ENCODE measurements at places on chromosomes 2 and 18.

DNA sequence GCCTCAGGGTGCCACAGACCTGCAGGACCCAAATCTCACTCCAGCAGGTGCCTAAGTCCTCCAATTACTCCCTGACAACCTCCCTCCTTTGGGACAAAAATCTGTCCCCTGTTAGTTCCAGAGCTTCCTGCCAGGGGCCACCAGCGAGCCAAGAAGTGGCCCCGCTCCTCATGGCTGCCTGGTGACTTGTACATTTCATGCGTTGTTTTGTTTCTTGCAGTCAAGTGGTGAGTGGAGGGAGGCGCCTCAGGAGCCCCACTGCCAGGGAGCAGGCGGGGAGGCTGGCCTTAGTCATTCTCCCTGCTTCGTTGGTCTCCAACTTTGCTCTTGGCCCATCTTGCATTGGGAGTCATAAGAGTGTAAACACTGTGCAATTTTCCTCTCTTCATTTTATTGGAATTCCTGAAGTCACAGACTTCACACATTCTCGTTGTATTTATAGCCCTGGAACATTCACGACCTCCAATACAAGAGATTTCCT is 81.3 kb downstream of the KCNF1 start:
- no peak for DNase-seq

DNA sequence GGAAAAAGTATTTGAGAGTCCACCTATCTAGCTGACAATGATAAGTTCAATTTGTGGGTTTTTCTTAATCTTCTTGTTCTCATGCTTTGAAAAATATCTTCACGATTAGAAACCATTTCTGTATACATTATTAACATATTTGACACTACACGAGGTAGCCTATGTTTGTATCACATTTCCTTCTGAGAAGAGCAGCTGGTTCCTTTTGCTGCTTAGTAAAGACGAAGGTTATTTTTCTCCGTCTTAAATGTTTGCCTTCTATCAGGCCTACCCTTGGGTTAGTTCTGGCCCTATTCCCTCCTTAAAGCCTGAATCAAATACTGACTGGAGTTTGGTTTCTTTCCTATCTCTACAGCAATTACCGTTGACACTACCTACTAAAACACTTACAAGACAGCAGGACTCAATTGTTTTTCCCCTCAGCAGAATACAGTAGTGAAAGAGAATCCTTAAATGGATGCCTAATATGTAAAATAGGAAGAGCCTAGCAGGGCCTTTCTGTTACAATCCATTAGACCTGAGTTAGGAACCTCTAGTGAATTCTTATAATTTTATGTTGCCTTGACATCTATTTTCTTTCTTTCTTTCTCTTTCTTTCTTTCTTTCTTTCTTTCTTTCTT is 790.4 kb downstream of the EPHA4 start:
- no peak for DNase-seq

DNA sequence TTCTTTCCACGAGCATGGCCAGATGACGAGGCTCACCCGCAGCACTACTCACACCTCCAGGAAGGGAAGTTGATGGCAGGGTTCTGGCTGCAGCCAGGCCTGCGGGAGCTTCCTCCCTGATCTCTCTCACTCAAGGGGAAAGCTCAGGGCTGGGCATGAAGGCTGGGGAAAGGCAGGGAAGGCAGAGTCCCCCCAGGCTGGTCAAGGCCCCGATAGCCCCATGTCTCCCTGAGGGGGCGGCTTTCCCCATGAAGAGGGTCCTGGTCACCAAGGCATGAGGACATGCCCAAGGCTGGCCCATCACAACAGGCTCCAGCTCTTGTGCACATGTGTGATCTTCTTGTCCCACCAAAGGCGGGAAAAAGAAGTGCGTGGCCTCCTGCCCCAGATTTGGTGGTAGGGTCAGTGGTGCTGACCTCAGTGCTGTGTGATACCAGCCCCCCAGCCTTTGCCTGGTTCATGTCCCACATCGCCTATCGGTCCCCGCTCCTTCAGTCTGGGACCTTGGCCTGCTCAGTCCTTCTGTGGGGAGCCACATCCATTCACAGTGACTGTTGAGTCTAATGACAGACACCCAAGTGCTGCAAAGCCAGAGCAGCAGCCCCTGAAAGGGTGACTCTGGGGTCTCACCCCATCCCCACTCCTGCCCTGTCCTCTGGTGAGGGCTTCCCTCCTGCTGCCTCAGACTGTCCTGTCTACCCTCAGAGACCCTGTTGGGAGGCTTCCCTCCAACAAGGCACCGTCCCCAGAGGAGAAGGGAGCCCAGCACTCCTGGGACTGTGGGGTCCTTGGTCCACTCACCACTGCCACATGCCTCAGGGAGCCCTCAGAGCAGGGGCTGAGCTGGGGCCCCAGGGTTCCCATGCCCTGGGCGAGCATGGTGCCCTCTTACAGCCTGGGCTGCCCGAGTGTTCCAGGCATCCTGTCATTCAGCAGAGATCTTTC is 49.8 kb upstream of the ALPP start:
- DNase-seq, result no peak

GRCh38 chr2:36658277-36658748 is 38.2 kb upstream of the VIT start:
- DNase-seq, result no peak

DNA sequence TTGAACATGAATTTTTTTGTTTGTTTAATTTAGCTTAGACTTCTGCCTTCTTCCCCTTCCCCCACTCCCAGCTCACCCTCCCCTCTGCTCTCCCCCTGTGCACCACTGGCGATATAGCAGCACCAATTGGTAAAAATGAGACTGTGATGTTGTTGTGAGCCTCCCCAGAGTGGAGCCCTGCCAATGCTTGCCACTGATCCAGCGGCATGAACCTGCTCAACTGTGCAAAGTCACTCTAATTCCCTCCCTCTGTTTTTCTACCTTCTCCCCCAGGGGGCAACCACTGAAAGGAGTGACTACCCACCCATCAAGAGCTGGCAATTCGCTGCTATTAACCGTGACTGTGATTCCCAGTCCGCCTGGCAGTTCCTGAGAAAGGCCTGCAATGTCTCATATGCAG is 30.2 kb downstream of the KLHL14 start:
- no peak for DNase-seq

DNA sequence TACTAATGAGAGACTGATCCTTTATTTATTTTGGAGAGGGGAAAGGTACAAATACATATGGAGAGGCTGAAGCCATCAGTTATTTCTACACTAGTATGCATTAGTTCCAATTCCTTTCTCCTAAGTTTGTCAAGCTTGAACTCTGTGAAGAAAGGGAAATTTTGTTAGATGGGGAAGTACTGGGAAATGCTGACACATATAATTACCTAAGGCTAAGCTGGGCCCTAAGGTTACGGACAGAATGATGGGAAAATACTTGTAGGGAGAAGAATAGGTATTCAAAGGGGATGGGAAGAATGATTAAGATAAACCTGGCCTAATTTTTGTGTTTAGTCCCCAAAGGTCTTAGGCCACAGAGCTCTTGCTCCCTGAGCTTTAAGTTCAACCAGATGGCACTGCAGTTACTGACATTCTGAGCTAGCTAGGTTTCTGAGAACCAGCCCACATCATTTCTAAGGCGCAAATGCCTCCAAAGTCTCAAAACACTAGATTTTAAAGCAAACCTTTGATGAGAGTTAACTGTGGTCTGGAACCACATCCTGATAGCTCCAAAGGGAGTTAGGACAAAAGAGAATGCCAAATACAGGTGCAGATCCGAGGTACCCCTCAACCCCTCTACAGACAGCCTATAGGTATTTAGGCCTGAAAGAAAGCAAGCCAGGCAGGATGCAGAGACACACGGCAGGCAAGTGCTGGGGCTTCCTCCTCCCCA is 2.7 kb downstream of the TMEM163 start:
- no peak for DNase-seq

DNA sequence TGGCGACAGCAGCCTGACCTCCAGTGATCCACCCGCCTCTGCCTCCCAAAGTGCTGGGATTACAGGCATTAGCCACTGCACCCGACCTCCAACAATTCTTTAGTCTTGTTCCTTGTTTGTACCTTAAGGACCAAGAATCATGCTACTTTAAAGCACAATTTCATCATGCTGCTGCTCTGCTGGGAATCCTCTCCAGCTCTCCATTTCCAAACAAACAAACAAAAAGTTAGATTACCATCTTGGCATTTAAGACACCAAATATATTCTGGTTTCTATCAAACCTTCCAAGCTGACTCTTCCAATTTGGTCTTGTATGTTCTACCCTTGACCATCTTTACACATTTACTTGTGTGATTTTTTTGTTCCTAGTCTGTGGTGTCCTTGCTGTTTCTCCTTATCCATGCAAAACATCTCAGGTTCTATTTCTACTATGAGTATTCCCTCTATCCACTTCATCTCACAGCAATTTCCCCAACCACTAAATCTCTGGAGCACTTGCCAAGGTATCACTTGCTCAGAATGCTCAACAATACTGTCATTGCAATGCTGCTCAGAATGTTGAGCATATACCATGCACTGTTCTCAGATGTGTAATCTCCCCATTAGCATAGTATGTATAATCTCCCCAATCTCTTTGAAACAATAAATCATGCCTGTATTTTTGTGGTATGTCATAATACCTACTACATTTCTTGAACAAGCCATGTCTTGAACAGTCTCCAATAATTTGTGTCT is 73.2 kb upstream of the GALNT5 start:
- no peak for DNase-seq

DNA sequence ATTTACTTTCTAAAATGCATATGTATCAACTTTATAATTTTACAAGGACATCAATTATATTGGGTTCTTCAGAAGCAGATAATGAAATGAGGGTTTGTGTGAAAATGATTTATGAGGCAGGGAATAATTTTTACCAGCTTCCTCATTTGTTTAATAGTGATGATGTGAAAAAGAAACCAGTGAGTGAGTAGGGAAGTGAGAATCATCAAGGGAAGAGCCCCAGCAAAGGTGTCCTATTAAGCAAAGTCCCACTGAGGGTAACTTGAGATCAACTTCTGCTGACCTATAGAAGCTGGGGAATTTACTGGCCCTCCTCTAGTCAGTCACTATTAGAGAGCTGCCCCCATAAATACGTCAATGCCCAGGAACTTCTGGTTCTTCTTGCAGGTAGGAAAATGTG is 266.8 kb upstream of the LYPD1 start:
- no peak for DNase-seq

DNA sequence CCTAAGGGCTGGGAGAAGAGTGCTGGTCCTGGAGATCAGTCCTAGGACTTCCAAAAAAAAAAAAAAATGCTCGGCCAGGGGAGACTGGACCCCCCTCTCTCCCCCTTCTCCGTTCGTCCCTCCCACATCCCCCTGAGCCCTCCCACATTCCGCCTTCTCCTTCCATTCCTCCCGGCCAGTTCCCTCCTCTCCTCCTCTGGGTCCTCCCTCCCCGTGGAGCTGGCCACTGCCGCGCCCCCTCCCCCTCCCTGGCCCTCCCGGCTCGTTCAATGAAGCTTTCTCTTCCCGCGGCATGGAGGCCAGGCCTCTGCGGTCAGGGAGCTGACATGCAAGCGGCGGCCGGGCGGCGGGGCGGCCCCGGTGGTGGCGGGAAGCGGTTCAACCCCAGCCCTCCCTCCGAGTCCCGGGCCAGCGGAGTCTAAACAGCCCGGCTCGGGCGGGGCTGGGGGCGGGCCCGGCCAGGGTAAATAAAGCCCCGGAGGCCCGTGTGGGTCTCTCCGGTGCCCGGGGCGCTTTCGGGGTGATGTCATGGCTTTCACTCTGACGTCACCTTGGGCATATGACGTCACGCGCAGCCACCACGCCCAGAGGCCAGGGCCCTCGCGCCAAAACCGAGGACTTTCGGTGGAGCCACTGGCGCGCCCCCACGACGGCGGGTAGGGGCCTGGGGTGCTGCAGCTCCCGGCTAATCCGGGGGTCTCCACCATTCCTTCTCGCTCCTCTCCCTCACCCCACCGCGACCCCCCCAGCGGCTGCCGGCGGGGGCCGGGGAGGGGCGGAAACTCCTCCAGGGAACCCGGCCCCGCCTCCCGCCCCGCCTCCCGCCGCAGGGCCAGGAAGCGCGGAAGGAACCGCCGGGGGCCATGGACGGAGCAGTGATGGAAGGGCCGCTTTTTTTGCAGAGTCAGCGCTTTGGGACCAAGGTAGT is at the start of the genes DOK1 and LOXL3:
DOK1 (plus strand) TSS at position 829 of the 928 bp plus-strand sequence; CDS start at position 864, 35 bp downstream.
LOXL3 (minus strand) TSS at position 51 of the 928 bp plus-strand sequence. CDS start 1,308 bp downstream, outside the sequence.
- peak; percentile 90 for DNase-seq

- DNase-seq, result no peak
Measured at GRCh38 chr18:77206676-77207374, 42.8 kb upstream of the GALR1 start.

- no peak for DNase-seq
Measured at GRCh38 chr18:13397504-13398163, 179.1 kb downstream of the LDLRAD4 start.

GRCh38 chr18:30917651-30918050 is 124.9 kb downstream of the DSC3 start:
- DNase-seq, result no peak

DNA sequence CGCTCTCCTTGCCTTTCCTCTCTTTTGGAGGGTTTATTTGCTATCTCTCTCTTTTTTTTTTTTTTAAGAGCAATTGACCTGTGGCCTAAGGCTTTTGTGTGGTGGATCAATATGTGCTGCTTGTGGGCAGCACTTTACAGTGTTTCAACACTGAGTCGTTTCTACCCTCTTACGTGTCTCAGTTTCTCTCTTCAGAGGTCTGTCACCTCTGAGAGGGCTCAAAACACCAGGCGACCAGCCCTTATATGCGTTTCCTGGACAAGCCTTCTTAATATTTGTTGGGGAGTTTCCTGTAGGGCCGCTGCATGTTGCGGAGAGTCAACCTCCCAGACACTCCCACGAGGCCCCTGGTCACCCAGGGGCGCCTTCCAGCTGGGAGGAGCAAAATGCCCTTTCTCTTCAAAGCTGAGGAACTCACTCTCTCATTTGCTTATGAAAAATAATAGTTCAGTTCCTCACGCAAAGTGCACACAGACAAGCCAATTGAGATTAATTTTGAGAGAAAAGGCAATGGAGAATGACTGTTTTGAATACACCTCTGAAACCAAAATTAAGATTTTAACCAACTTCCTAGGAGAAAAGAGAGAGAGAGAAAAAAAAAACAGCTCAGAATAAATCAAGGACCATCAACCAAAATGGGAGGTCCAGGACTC is 96.3 kb upstream of the B3GNT2 start:
- peak; percentile 1 for DNase-seq

DNA sequence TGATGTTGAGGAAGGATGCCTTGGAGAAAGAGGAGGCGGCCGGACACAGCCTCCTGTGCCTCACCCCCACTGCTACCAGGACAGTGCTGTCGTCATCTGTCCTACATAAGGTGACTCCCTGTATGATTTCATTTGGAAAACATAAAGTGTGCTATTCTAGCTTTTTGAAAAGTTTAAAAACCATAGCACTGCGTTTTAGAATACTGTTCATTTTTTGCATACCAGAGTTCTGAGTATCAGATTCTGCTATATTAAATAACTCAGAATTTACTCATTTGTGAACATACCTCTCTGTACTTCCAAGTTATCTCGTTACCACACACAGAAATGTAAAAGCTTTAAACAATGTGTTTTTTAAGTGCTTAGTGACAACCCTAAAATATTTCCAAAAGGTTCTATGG is 302.9 kb downstream of the LRRTM1 start:
- DNase-seq, result no peak
